Glomerular endothelial cell (primary cell): ENCODE measurements at places on chromosomes 4 and X. TPM values are rescaled to one million over a fixed set of nuclear protein-coding genes. Genes with fewer than 3 reads are reported as not detected.

GRCh38 chr4:13750594-13750993 lies 123.1 kb upstream of the BOD1L1 start:
- no peak for DNase-seq

PLXNB3 gene
- 25.6 and 37.6 TPM in 2 replicates for total RNA-seq

DNA sequence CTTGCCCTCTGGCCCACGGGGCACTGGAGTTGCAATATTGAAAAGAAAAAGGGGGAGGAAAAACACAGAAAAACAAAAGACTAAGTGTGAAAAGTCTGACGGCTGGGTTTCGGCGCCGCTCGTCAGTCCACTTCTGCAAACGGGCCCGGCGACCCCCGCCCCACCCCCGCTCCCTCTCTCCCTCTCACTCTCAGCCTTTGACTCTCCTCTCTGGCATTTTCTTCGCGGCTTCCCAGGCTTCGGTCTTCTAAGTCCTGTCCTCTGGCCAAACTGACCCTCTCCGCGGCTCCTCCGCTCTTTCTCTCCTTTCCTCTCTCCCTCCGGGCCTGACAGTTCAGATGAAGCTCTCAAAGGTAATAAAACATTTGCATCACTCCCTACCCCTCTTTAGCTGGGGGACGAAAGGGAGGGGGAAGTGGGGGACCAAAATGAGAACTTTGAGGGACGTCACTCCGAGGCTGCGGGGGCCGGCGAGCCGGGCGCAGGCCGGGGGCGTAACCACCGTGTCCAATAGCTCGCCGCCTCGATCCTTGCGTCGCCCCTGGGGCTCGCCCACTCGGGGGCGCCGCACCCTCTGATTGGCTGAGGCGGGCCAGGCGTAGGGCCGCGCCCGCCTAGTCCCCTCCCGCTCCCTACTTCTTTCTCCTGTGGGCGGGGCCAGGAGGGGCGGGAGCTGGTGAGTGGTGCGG lies at the start of gene NKX6-1:
Gene NKX6-1, minus strand, starts transcription at position 358 of the 689 bp plus-strand sequence. CDS start 1,064 bp downstream, outside the sequence.
- DNase-seq: no peak

- DNase-seq: no peak
Measured at GRCh38 chr4:76969941-76970529, 20.5 kb downstream of the SEPTIN11 start.

DNA sequence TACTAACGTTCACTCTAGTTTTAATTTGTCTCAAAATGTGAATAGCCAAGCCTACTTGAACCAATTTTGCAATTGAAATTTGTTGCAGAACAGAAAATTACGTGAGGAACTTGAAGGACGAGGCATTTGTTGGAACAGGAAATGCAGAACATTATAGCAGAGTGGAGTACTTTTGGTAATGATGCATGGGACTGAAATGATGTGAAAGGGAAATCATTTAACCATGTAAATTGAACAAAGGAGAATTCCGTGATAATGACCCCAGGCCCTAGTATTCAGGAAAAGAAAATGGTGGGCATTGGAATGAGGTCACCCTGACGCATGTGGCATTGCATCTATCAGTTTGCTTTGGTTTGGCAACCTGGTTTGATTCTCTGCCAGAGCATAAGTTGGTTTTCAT lies 44.9 kb upstream of the BEND4 start:
- no peak for DNase-seq

- no peak for DNase-seq
Measured at GRCh38 chrX:4043951-4044350, 330.5 kb upstream of the PRKX start.
